ENCODE measurements at places on chromosomes 2 and 18.
A peak's percentile ranks its signal among the peaks of the same experiment; 100 is the strongest.

GRCh38 chr18:6807515-6808257 lies 78.2 kb downstream of the ARHGAP28 start:
- DNase-seq = no peak

DNA sequence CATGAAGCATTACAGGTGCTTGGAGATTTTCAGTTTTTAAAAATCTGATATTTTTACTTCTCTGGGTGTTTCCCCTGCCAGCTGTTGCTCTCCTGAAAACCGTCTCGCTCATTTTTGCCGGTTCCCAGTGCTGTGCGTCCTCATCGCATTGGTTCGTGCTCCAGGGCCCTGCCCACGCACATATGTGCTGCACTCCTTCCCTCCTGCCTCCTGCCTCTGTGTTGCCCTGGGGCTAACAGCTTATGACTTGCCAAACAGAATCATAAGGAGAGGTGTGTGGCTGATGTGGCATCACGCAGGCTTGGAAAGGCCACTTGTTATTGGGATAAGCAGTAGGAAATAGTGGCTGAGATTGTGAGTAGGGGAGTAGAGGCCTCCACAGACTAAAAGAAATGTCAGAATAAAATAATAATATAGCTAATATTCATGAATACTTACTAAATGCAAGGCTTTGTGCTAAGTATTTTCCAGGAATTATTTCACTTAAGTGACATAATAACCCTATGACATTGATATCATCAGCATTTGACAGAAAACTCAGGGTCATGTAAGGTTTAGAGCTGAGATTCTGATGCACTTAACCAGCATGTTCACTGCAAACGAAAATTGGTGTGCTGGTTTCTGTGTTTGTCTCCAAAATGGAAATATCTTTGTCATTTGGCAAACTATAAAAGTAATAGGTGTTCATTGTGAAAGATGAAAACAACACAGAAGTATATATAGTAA lies 53.5 kb downstream of the SLC4A1AP start:
- no peak for DNase-seq

- DNase-seq = no peak
These were observed 40.2 kb upstream of the MCFD2 start for GRCh38 chr2:46955764-46956163.

DNA sequence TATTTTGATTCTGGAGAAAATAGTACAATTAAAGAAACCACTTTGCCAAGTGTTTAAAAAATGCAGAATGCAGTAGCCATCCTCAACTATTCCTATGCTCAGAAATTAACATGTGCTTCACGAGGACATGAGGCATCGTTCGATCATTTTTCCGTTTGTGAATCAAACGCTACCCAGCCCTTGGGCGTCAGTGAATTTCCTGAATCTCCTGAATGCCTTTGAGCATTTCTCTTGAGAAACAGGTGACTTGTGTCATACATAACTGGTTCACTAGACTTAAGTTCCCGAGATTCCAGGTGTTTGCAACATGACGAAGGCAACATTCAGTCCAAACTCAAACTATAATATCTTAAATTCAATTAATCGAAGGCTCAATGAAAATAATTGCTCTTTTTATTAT lies 110.0 kb upstream of the ALKAL2 start:
- no peak for DNase-seq

- no peak for DNase-seq
These were observed 1.6 kb downstream of the KLHL14 start for GRCh38 chr18:32771169-32771751.

GRCh38 chr18:54192900-54193299 lies 31.6 kb downstream of the MBD2 start:
- no peak for DNase-seq

GRCh38 chr2:166591226-166591625 lies 97.2 kb upstream of the SCN7A start:
- no peak for DNase-seq

DNA sequence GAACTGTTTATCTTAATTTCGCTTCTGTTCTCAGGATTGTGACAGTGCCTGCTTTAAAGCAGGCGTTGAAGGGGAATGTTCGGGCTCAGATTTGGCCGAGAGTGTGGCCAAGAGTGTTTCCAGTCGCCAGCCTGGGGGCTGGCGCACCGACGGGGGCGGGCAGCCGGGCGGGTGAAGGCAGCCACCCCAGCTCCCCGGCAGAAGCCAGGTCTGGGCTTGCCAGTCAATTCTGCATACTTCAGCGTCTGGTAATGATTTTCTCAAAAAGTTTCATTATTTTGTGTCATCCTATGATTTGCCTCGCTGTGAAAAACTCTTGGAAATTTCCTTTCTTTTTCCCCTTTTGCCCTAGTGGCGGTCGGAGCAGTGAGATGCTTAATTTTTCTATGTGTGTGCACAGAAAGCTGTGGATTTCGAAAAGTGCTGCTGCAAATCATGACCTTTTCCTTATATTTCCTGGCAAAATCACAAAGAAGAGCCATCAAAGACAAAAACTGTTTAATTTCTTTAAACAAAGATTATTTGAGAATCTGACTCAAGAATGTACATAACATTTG lies 856 bp downstream of the FAM228A start:
- DNase-seq = no peak

GRCh38 chr2:152407204-152407721 lies 72.3 kb downstream of the FMNL2 start:
- DNase-seq = no peak

GRCh38 chr2:132760405-132760804 lies 90.4 kb upstream of the LYPD1 start:
- no peak for DNase-seq

DNA sequence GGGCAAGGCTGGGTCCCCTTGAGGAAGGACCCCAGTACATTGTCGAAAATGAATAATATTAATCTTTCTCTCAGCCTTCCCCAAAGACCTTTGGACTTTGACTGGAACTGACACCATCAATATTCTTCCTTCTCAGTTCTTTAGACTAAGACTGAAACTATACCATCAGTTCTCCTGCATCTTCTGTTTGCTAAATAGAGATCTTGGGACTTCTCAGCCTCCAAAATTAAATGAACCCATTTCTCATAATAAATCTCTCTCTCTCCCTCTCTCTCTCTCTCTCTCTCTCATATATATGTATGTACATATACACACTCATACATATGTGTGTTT lies 39.7 kb upstream of the VRK2 start:
- no peak for DNase-seq

DNA sequence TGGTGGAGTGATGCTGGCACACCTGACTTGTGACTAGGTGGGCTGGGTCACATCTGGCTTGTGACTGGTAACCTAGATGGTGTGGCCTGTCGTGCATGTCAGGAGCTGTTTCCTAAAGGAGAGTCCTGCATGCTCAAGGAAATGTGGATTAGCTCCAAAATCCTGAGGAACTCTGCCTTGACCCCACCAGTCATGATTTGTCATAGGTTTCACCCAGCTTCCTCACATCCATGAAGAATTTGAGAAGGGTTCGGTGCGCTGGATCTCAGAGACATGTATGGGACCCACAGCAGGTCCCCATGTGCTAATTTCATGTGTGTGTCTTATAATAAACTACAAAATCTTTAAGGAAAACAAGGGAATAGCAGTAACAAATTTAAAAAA lies 107.2 kb downstream of the COL6A3 start:
- DNase-seq = no peak

DNA sequence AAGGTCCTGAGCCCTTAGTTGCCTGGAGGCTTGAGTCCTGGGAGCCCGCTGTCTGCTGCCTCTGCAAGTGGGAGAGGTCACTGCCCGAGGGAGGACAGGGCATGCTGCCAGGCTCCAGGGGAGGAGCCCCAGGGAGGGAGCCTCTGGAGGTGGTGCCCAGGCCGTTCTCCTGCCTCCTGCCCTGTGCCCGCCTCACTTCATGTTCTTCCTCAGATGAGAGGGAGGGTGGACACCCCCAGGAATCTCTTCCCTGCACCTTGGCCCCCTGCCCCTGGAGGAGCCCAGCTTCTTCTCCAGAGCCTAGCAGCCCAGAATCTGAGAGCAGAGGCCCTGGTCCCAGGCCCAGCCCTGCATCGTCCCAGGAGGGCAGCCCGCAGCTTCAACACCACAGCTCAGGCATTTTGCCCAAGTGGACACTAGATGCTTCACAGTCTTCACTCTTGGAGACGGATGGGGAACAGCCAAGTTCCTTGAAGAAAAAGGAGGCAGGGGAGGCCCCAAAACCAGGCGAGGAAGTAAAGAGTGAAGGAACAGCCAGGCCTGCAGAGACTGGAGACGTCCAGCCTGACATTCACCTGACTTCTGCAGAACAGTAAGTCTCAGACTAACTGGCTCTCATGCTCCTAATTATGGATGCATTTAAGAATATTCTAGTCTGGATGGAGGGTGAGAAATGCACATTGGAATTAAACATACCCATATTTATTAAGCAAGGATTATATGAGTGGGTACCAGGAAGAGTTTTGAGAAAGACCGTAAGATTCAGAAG lies 12.1 kb downstream of the PSD4 start:
- no peak for DNase-seq

GRCh38 chr18:56696966-56697365 lies 45.8 kb downstream of the WDR7 start:
- DNase-seq = no peak

- DNase-seq = no peak
These were observed 247.3 kb downstream of the PRKCE start for GRCh38 chr2:45898819-45899218.

DNA sequence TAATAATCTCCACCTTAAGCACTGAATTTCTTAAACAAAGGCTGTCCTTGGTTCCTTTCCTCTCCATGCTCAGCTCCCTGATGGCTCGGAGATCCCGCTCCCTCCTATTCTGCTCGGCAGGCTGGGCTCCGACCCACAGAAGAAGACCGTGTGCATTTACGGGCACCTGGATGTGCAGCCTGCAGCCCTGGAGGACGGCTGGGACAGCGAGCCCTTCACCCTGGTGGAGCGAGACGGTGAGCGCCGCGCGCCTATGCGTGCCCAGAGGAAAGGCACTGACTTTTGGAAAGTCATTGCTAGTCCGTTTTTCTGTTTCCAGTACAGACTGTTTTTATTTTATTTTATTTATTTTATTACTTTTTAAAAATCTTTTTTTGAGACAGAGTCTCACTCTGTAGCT lies 9.6 kb downstream of the CNDP2 start:
- no peak for DNase-seq

GRCh38 chr2:127175041-127175721 lies 44.9 kb downstream of the CYP27C1 start:
- no peak for DNase-seq

GRCh38 chr2:236162882-236163470 lies 5.2 kb downstream of the GBX2 start:
- no peak for DNase-seq

DNA sequence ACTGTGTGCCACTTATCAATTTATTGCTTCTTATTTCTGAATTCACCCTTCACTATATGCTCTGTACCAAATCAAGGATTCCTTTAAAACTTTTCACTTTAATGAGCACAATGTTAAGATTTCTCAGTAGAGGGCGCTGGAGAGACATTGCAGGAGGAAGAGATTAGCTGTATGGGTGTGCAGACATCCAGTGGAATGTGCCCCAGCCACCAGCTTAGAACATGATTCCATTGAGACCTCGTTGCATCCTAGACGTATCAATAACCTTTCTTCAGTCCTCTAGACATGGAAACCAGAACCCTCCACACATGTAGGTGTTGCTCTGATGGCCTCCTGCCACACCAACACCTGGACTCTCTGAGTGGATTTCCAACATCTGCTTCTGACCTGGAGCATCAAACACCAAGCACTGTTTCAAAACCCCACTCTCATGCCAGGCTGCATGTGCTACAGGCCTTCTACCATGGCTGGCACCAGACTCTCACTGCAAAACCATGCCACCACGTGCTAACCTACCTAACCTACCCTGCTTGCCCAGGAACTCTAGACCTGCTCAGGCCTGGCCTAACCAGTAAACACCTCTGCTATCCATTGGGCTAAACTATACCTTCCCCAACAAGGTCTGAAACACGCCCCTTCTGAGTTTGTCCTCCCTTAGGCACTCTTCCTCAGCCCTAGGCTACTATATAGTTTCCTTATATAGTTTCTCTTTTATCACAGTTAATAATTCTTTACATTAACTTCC lies 633.2 kb upstream of the PKDCC start:
- peak; percentile 2 for DNase-seq

DNA sequence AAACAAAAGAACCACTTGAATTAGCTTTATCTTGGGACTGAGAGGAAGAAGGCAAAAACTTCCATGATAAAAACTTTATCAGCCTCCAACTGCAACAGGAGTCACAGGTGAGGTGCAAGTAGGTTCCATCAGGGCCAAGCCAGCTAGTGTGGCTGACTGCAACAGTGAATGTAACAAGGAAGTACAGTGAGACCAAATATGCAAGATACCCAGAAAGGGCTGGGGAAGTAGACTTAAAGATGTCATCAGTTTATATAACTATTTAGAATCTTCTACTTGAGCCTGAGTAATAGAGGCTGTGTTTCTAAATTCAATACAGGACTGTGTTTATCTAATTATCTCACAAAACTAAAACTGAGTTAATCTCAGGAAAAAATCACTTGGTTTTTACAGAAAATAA lies 14.8 kb downstream of the PLEKHM3 start:
- no peak for DNase-seq

DNA sequence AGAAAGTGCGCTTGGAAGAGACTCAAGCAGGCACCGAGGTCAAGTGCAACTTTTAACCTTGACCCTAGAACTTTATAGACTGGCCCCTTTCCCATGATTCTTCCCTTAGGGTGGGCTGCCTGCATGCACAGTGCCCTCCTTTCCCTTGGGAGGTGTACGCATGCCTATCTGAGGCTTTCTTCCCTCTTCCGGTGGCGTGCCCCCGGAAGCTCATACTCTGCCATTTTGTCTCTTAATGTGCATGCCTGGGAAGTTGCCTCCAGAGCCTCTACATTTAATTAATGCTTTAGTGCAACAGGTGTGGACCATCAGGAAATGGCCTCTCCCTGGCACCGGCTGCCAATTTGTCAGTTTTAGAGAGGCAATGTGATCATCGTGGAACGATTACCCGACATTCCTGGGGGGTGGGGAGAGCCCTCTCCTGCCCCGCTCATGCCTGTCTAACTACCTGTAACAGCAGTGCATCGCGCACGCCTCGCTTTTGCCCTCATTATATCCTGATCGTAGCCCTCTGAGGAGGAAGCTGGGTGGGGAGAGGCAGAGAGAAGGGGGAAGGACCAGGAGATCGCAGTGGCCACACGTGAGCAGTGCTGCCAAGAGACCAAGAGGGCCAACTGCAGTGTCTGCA lies 194.8 kb downstream of the TFCP2L1 start:
- no peak for DNase-seq

DNA sequence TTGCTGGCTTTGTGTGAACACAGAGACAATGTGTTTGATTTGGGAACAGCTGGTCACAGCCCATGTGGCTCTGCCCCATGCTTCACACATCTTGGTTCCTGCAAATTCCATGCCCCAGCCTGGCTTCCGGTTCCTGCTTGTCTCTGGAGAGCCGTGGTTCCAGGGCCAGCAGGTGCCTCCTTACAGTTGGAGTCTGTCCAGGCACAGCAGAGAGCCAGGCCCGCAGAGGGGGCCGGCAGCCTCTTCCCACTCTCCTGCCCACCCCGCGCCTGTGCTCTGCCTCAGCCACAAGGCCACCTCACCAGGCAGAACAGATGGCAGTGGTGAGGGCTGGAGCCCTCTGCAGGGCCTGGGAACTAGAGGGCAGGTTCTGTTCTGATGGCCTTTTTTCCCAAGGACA lies 81.5 kb downstream of the LDLRAD4 start:
- DNase-seq = no peak

GRCh38 chr2:237254911-237255578 lies 158.9 kb downstream of the COL6A3 start:
- DNase-seq = no peak

Data from CD4-positive, alpha-beta T cell treated with Interleukin-4 for 4 hours (primary cell).